ENCODE measurements at places on chromosomes 3 and 15.
A peak's percentile ranks its signal among the peaks of the same experiment; 100 is the strongest.

- no peak for DNase-seq
These were observed 184.0 kb downstream of the GOLGA6L6 start for GRCh38 chr15:20357481-20358065.

DNA sequence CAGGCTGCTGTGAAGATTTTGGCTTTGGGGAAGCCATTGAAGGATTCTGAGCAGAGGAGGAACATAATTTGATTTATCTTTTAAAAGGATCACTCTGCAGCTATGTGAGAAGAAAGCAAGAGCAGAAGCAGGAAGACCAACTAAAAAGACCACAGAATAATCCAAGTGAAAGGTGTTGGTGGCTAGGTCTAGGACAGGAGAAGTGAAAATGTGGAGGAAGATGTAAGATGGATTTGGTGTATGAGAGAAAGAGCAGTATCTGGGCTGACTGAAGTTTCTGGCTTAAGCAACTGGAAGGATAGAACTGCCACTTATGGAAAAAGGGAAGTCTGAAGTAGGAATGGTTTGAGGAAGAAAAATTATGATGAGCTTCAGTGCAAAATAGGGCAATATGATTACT lies 62.0 kb downstream of the SFMBT1 start:
- no peak for DNase-seq

DNA sequence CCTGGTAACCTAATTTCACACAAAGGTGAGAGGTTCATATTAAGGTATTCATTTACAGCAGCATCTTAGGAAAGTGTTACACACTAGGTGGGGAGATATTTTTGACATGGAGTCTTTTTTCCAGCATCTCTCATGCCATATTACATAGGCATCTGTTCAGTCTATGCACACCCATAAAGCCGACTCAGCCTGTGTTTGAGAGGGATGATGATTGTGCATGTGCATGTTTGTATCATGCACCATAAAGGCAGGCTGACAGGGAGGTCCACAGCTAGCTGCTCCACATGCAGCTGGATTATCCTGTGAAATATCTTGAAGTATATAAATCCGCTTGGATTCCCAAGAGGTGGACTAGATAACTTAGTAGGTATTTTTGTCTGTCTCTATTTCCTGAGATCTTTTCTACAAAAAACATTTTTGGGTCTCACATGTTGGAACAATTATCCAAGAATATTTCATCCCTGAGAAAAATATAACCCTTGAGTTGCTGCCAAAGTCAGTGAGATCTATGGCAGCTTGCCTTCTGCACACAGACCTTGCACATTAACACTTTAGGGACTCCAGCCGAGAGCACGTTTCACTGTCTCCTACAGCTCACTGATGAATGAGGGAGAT lies 288.4 kb upstream of the DPH6 start:
- peak; percentile 2 for DNase-seq

GRCh38 chr15:62469874-62470688 lies 305.0 kb upstream of the C2CD4B start:
- peak; percentile 76 for DNase-seq

- DNase-seq: no peak
These were observed 6.6 kb downstream of the ATP6V1A start for GRCh38 chr3:113753376-113753985.

DNA sequence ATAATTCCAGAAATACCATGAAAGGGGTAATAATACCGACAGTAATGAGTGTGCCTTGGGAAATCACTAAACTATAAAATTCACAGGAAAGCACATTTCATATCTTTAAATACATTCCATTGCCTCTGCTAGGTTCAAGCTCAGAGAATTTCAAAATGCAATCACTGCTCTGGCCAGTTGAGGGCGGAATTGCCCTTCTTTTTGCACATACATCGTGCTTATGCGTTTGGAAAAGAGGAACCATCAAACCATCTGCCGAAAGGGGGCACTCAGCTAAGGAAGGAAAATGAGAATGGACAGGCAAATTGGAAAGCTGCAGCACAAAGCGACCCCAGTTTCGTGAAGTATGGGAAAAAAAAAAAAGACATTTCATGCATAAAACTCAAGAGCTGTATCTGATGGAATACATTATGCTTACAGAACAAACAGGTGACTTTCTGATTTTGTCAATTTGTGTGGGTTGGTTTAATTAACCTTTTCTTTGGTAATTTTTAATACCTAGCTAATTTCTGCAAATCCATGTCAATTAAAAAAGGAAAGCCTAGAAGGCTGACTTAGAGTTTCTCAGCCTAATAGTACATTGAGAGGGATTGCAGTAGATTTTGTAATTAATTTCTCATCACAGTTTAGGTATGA lies 61.4 kb downstream of the TUSC7 start:
- peak; percentile 76 for DNase-seq

GRCh38 chr15:39497759-39498565 lies 82.9 kb upstream of the THBS1 start:
- DNase-seq: no peak

- no peak for DNase-seq
These were observed 16.2 kb downstream of the CCDC33 start for GRCh38 chr15:74252291-74252690.

GRCh38 chr3:141804778-141805639 lies 41.8 kb downstream of the GRK7 start:
- no peak for DNase-seq

DNA sequence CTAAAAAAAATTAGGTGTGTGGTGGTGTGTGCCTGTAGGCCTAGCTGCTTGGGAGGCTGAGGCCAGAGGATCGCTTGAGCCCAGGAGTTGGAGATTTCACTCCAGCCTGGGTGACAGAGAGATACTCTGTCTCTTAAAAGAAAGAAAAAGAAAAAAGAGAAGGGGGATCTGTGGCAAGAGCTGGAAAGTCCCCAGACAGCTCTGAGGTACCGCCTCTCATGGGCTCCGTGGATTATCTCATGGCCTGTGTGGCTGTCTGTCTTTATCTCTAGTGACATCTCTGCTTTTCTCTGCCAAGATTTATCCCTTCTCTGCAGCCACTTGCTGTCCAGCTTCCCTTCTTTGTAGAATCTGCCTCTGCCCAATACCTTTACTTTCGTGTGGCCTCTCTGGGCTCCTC lies 5.7 kb downstream of the EXOSC7 start:
- DNase-seq: no peak

GRCh38 chr3:195003006-195003892 lies 267.7 kb downstream of the XXYLT1 start:
- no peak for DNase-seq

DNA sequence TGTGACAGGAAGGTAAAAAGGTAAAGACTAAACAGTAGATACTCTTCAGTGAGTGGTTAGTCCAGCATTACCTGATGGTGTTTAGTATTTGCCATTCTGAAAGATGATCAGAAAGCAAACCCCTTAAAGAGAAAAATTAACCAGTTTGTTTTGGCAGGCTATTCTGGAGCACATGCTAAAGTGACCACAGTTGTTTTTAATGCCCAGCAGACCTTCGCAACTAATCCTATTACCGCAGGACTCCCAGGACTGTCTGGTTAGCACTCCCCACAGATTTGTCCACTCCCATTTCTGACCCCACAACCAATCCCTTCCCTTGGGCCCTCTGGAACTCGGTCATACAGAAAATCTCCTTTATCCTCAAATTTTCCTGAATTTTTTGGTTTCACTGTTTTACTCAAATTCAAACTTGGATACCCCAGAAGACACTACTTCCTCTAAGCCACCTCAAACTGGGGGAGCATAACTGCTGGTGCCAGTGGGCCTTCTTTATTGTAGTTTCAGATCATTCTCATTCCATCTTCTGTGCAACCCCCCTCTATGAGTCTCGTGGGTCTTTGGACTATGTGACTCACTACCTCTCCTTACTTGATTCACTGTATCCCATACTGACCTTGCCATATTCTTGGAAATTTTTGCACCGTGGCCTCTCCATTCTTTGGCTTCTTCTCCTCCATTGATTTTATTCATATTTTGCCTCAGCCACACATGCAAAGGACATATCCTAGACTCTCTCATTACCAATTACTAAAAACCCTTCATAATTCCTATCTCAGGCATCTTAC lies 104.4 kb downstream of the RBMS3 start:
- DNase-seq: no peak

DNA sequence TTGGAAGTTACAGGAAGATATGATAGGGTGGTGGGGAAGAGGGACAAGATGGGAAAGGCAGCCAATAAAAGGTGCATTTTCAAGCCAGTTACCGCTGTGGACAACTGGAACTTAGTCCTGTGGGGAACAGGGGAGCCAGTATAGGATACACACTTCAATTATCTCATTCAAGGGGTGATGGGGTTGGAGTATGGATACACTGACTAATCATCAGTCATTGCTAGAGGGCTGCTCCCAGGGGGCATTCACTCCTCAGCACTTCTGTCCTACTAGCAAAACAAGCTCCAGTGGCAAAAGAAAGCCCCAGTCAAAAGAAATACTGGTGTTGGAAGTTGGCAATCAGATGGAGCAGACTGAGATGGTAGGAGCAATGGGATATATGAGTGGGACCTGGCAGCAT lies 183.4 kb upstream of the GADL1 start:
- DNase-seq: no peak

GRCh38 chr15:68635141-68635540 lies 56.3 kb downstream of the CORO2B start:
- no peak for DNase-seq

GRCh38 chr15:72231833-72232478 lies 966 bp upstream of the PKM start:
- peak; percentile 86 for DNase-seq

DNA sequence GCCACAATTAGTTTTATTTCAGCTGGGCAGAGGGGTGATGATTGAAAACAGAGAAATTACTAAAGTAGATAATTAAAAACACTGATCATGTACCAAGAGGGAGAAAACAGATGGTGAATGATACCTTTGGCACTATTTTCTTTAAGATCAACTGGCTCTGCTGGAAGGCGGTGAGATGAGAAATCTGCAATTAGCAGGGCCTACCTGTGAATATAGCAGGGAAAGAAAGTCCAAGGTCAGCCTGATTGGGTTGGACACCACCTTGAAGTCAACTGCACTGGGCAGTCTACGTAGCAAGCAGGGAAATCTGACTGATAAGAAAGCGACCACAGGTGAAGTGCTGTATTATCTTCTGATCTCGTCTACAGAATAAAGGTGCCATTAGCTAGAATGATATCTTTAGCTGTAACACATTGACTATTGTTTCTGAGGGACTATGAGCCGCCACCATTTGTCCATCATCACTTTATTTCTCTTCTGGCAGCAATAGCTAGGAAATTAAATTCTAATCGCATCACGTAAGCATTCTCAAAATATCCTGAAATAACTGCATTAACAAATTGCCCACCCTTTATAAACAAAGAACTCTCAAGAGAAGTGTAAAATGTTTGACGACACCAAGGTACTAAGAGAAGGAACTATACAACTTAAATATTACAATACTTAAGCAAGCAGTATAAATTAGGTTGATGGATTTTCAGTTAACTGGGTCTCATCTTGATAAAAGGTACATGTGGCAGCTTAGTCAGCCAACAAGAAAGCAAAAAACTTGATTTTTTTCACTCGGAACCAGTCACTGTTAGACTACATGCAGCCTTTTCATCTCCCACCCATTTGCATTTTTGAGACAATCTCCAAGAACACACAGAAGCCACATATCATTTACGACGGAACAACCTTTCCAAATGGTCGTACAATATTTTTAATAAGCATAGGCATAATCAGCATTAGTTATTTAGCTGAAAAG lies 1.3 kb downstream of the NEDD4 start:
- peak; percentile 37 for DNase-seq

GRCh38 chr3:127673191-127674100 lies 694 bp downstream of the ABTB1 start:
- peak; percentile 43 for DNase-seq

- no peak for DNase-seq
These were observed 1.4 kb downstream of the DVL3 start for GRCh38 chr3:184156522-184156955.

DNA sequence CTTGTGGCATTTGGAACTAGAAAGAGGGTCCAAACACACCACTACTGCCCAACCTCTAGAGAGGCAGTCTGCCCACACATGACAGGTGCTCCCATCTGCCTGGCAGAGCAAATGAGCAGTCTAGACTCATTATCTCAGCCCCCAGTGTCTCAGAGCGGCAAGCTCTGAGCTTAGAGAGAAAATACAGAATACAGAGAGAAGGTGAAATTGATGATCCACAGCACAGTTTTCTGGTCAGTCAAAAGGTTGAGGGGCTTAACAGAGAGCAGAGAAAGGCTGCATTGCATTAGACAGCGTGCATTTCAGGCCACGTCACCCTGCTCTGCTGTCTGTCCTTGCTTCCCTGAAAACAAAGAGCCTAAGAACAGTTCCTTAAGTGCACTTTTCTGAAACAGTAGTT lies 135.1 kb downstream of the KCNMB2 start:
- no peak for DNase-seq

DNA sequence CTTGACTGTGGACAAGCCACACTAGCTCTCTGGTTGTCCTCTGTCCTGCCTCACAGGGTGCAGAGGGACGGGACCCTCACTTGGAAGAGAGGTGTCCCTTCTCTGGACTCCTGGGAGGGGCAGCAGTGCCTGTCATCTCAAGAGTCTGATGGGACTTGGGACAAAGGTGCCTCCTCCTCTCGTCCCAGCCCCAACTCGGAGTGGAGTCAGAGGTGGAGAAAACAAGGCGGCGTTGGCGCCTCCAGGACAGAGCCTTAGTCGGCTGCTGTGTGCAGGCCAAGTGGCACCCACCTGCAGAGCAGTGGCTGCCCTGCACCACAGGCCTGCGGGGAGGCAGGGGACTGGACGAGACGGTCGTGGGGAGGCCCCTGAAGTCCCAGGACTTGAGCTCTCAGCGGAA lies 9.4 kb upstream of the SEC13 start:
- DNase-seq: no peak

DNA sequence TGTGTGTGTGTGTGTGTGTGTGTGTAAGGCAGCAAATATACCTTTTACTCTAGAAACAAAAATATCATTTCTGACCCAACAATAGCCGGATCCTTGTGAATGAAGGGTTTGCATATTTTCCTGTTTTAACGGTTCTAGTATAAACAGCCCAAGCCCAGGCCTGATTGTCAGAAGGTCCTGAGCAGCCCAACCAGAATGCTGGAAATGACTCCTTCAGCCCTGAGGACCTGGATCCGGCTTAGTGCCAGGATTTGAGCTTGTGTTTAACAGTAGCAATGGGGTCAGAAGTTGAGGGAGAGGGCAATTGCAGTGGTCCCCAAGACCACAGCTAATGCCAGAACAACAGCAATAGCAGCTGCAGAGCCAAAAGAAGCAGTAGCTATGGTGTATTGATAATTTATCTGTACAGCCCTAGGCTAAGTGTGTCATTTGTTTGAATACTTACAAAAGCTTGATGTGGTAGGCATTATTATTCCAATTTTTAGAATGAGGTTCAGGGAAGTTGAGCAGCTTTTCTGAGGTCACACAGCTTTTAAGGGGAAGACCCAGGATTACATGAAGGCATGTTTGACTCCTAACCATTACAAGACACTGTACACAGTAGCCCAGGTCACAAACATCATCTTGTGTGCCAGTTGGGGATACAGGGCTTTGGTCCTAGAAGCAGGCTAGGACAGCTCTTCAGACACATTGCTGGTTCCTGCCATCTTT lies 12.8 kb downstream of the FOXL2 start:
- peak; percentile 67 for DNase-seq

- peak; percentile 18 for DNase-seq
These were observed 211.9 kb upstream of the GOLGA6L4 start for GRCh38 chr15:84023636-84024035.

GRCh38 chr3:97954228-97954827 lies 17.9 kb downstream of the RIOX2 start:
- no peak for DNase-seq
